Esophagus muscularis mucosa (tissue), 4 donors: ENCODE measurements at places on chromosomes 5 and 9. TPM values are rescaled to one million over a fixed set of nuclear protein-coding genes. Genes with fewer than 3 reads are reported as not detected.

The PCDHA4 gene
- 0.50 TPM for total RNA-seq

The SPAAR gene
- 5.7 TPM for total RNA-seq

DNA sequence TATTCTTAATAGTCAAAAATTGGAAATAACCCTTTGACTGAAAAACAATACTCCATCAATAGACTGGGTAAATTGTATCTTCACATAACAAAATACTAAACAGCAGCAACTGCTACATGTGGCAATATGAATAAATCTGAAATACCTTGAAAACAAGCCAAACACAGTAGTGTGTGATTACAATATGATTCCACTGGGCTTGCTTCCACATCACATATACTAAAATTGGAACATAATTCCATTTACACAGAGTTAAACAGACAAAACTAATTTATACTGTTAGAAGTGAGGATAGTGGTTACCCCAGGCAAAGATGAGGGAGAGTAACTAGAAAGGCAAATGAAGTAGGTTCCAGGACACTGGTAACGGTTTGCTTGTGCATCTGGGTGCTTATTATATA, 20.4 kb downstream of the FNIP1 start:
- H3K36me3 ChIP-seq, result no peaks in the 10 kb centered on the region
- no peak overlapping the region for H3K4me3 ChIP-seq
- H3K27ac ChIP-seq, result no peak overlapping the region

GRCh38 chr9:71915495-71915894, 4.1 kb downstream of the C9orf85 start:
- H3K4me3 ChIP-seq, result no peak overlapping the region
- H3K4me1 ChIP-seq, result peaks cover 28% of the 10 kb centered on the region
- no peak overlapping the region for H3K27ac ChIP-seq
- no peak for DNase-seq
- no peaks in the 10 kb centered on the region for H3K27me3 ChIP-seq
- H3K36me3 ChIP-seq, result no peaks in the 10 kb centered on the region

- H3K27ac ChIP-seq, result no peak overlapping the region
- DNase-seq, result no peak
- H3K4me1 ChIP-seq, result peaks cover 28% of the 10 kb centered on the region
- H3K27me3 ChIP-seq, result no peaks in the 10 kb centered on the region
Measured at GRCh38 chr9:123000371-123001068, 32.9 kb upstream of the GPR21 start.

GRCh38 chr5:178457471-178457870, 132.7 kb downstream of the COL23A1 start:
- no peaks in the 10 kb centered on the region for H3K36me3 ChIP-seq
- no peak overlapping the region for H3K4me3 ChIP-seq
- peaks cover 12% of the 10 kb centered on the region for H3K4me1 ChIP-seq
- no peaks in the 10 kb centered on the region for H3K27me3 ChIP-seq

DNA sequence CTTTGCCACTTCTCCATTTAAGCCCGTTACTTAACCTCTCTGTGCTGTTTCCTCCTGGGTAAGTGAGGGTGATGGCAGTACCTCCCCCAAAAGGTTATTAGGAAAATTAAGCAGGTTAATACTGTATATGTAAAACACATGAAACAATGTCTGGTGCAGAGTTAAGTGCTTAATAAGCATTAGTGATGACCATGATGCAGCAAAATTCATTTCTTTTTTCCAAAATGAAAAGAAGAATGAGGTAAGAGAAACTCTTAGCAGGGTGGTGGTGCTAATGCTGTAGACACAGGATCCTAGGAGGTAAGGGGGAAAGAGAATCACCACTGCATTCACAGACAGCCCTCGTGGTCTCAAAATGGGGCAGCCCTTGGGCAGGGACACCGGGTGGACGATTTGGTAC, 115.1 kb upstream of the RAI14 start:
- H3K36me3 ChIP-seq, result no peaks in the 10 kb centered on the region
- no peak for DNase-seq
- H3K27ac ChIP-seq, result no peak overlapping the region
- H3K4me1 ChIP-seq, result no peaks in the 10 kb centered on the region

- peaks cover 53% of the 10 kb centered on the region for H3K4me1 ChIP-seq
- H3K4me3 ChIP-seq, result no peak overlapping the region
- no peaks in the 10 kb centered on the region for H3K36me3 ChIP-seq
- H3K27me3 ChIP-seq, result no peaks in the 10 kb centered on the region
- H3K27ac ChIP-seq, result no peak overlapping the region
Measured at GRCh38 chr9:132027752-132028663, 51.7 kb downstream of the MED27 start.

GRCh38 chr5:129245489-129245888, 150.9 kb downstream of the ISOC1 start:
- no peak overlapping the region for H3K4me3 ChIP-seq
- H3K36me3 ChIP-seq, result no peaks in the 10 kb centered on the region
- no peak for DNase-seq
- H3K4me1 ChIP-seq, result no peaks in the 10 kb centered on the region

GRCh38 chr5:109125755-109126429, 283.9 kb downstream of the PJA2 start:
- no peak overlapping the region for H3K4me3 ChIP-seq
- DNase-seq, result no peak
- H3K36me3 ChIP-seq, result no peaks in the 10 kb centered on the region
- no peaks in the 10 kb centered on the region for H3K4me1 ChIP-seq

- H3K36me3 ChIP-seq, result no peaks in the 10 kb centered on the region
- peaks cover 14% of the 10 kb centered on the region for H3K4me1 ChIP-seq
- H3K4me3 ChIP-seq, result no peak overlapping the region
- no peaks in the 10 kb centered on the region for H3K27me3 ChIP-seq
- no peak overlapping the region for H3K27ac ChIP-seq
- no peak for DNase-seq
Measured at GRCh38 chr5:78552729-78553342, 95.7 kb downstream of the LHFPL2 start.
